Activated CD4-positive, alpha-beta T cell treated with anti-CD3 and anti-CD28 coated beads, Interleukin-2, Interleukin-4, amounts not matched to agents 100 ng/mL and 50 ng/mL, durations not matched to agents 16 hours and 8 hours (primary cell): ENCODE measurements at places on chromosomes 11 and 22.
A peak's percentile ranks its signal among the peaks of the same experiment; 100 is the strongest.

DNA sequence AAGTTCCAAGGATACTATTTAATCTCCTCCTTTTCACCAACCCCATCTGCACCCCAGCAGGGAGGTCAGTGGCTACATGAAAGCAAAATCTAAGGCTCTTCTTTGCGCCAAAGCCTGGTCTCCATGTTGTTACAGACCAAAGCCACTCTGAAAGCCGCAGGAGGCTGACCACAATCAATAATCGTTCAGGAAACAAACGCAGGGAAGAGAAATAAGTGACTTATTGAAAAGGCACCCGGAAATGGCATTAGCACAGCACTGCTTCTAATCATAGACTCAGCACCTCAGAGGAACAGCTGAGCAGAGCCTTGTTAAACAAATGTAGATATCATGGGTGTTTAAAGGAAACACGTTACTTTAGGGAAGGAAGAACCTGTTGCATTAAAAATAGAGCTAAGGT lies 183.9 kb downstream of the KIRREL3 start:
- no peak for DNase-seq

- no peak for DNase-seq
These were observed 84.8 kb downstream of the TP53I11 start for GRCh38 chr11:44865866-44866272.

- no peak for DNase-seq
These were observed 24.1 kb downstream of the SIK3 start for GRCh38 chr11:117074119-117074518.

- DNase-seq: no peak
These were observed 18.5 kb upstream of the BAIAP2L2 start for GRCh38 chr22:38129021-38129420.

DNA sequence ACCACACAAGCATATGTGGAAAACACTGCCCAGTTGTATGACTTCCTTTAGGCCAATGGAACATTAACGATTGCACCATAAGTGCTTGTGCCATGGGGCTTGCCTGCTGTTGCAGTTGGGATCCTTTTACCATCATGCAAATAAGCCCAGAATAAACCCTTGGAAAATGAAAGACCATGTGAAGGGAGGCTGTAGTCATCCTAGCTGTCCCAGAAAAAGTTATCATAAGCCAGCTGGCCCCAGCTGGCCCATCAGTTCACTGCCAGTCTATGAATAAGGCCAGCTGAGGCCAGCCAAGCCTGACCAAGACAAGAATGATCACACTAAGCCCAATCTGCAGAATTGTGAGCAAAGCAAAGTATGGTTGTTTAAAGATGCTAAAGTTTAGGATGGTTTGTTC lies 253.9 kb upstream of the ARHGAP20 start:
- DNase-seq: no peak

- no peak for DNase-seq
These were observed 154.0 kb upstream of the TENM4 start for GRCh38 chr11:79594834-79595233.

DNA sequence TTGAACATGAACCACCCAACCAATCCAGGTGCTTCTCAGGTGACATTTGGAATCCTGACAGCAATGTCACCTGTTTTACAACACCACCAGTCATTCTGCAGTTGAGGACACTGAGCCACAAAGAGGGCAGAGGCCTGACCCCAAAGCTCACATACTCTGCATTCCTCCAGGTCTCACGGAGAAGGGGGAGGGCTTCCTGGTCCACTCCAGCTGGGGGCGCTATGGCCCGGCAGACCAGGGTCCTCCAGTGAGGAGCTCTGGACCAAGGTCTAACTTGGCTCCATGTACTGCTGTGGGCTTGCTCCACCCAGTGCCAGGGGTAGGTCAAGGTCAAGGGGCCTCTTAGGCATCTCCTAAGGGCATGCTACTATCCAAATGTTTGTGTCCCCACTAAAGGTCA lies 1.5 kb upstream of the PNPLA3 start:
- no peak for DNase-seq

DNA sequence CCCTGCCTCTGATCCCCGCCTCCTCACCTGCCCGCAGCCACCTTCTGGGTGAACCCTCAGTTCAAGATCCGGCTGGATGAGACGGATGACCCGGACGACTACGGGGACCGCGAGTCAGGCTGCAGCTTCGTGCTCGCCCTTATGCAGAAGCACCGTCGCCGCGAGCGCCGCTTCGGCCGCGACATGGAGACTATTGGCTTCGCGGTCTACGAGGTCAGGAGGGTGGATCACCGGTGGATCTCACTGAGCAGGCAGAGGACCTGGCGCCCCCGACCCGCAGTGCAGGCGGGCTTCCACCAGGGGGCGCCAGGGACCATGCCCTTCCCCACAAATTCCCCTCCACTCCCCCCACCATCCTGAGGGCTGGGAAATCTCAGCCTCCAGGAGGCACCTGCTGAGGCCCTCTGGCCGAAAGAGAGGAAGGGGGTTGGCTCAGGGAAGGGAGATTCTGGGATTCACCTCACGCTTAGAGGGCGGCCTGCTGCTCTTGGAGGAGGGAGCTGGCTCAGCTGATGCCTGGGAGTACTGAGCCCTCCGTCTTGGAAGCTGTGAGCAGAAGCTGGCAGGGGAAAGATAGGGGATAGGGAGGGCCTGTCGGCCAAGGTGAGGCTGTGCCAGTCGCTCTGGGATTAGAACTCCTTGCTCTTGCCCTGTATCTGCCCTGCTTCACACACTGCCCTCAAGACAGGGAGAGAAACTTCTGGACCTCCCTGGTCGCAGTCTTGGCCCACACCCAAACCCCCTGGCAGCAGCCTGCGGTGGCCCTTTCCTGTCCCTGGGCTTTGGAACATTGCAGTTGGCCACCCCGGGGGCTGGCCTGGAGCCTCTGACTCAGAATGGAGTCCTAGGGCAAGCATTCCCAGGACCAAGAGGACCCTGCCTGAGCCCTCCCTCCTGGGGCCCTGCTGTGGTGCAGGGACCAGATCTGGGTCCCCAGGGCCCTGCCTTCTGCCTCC lies 23.2 kb downstream of the CAPN1 start:
- peak; percentile 39 for DNase-seq
